ENCODE measurements at places on chromosomes 5 and 9. TPM values are rescaled to one million over a fixed set of nuclear protein-coding genes. Genes with fewer than 3 reads are reported as not detected.
A peak's percentile ranks its signal among the peaks of the same experiment; 100 is the strongest.

Gene ARHGEF39
- total RNA-seq: 21.6 TPM

Gene TTLL11
- total RNA-seq: 1.9 TPM

Gene SH3RF2
- total RNA-seq: 0.66 TPM

Gene MAST4
- total RNA-seq: 3.7 TPM

Gene ZDHHC11B
- 0.86 TPM for total RNA-seq

Gene BSPRY
- total RNA-seq: 5.1 TPM

Gene OTULIN
- 35.8 TPM for total RNA-seq

Gene RPL35
- total RNA-seq: 1,901 TPM

DNA sequence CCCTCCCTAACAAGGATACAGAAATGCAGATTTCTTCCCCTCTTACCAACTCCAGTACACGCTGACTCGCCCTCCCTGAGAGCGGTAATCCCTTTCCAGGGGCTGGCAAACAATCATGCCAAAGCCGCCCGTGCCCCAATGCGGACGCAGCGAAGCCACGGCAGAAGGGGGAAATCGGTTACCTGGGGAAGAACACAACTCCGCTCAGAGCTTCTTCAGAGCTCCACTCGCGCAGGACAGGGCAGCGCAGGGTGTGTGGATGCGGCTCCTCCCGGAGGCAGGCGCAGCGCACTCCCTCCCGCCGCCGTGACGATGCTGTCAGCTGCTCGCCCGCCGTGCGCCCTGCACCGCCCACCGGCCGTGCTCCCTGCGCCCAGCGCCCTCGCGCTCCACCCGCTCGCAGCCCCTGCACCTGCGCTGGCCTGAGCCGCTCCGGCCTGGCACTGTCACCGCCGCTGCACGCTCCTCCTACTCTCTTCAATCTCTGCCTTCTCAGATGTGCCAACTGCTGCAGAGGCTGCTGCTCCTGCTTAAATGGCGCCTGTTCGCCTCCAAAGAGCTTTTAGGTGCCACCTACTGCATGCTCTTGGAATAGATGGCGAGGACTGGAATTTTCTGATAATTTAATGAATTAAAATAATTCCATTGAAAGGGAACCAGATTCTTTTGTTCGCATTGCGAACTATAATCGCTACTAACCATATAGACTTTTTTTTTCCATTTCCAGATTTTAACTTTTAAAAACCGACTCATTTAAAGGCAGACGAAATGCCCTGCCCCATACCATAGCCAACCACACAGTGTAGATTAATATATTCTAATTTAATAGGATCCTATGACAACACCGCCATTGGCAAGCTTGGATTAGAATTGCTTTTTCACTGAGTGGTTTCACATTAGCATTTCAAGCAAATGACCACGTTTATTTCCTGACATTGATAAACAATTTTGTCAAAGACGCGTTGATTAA lies at the start of gene DIRAS2:
Gene DIRAS2, minus strand, starts transcription at position 255 of the 970 bp plus-strand sequence. CDS start 28,997 bp downstream, outside the sequence.
- peaks cover 3% of the 10 kb centered on the region for H3K27me3 ChIP-seq
- H3K4me1 ChIP-seq: no peaks in the 10 kb centered on the region
- peak within 1 kb of the TSS; percentile 89 for H3K4me3 ChIP-seq

GRCh38 chr5:124922255-124922975 lies 176.0 kb upstream of the ZNF608 start:
- no peak for DNase-seq
- peaks cover 10% of the 10 kb centered on the region for H3K4me1 ChIP-seq
- H3K4me3 ChIP-seq: no peak overlapping the region
- peaks cover 2% of the 10 kb centered on the region for H3K36me3 ChIP-seq

GRCh38 chr9:72363236-72363635 lies 1.8 kb downstream of the ZFAND5 start:
- peak overlapping the region; percentile 95 for H3K4me3 ChIP-seq
- no peaks in the 10 kb centered on the region for H3K4me1 ChIP-seq
- no peak for DNase-seq
- H3K27ac ChIP-seq: no peak overlapping the region
- no peaks in the 10 kb centered on the region for H3K27me3 ChIP-seq

DNA sequence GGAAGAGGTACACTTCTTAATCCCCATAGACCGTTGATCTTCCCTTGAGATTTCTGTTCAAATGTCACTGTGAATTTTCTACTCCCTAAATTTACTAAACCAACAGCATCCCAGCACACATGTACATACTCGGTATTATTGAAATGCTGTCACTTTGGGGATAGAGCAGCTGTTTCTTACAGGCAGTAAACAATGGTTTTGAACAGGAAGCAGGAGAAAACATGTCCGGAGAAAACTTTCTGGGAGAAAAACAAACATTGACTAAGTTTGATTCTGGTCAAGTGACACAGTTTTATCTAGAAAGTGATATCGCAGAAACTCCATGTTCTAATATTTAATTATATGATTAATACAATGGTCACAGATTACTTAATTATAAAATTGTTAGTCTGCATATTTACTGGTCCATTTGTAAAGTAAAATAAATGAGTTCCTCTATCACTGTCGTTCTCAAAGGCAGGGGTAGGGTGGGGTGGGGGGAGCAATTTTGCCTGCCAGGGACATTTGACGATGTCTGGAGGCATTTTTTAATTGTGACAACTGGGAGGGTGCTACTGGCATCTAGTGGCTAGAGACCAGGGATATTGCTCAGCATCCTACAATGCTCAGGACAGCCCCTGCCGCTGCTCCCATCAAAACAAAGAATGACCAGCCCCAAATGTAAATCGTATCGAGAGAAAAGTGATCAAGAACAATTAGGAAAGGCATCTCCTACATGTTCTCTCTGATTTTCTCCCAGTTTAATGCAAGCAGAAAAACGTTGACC lies 12.2 kb downstream of the TAS2R1 start:
- no peaks in the 10 kb centered on the region for H3K4me1 ChIP-seq
- no peak for DNase-seq
- H3K36me3 ChIP-seq: no peaks in the 10 kb centered on the region
- no peak overlapping the region for H3K4me3 ChIP-seq

GRCh38 chr9:36940500-36940853 lies 93.6 kb downstream of the PAX5 start:
- H3K4me1 ChIP-seq: peaks cover 3% of the 10 kb centered on the region
- H3K4me3 ChIP-seq: no peak overlapping the region
- no peak for DNase-seq
- H3K27ac ChIP-seq: no peak overlapping the region

GRCh38 chr5:1321576-1321975 lies 23.3 kb downstream of the CLPTM1L start:
- no peaks in the 10 kb centered on the region for H3K4me1 ChIP-seq
- DNase-seq: peak; percentile 20
- no peak overlapping the region for H3K27ac ChIP-seq
- no peaks in the 10 kb centered on the region for H3K27me3 ChIP-seq
- H3K4me3 ChIP-seq: no peak overlapping the region

- no peaks in the 10 kb centered on the region for H3K36me3 ChIP-seq
- H3K4me3 ChIP-seq: no peak overlapping the region
- peak; percentile 84 for DNase-seq
- no peak overlapping the region for H3K27ac ChIP-seq
Observed at GRCh38 chr9:7234144-7234543, 476.4 kb downstream of the KDM4C start.

DNA sequence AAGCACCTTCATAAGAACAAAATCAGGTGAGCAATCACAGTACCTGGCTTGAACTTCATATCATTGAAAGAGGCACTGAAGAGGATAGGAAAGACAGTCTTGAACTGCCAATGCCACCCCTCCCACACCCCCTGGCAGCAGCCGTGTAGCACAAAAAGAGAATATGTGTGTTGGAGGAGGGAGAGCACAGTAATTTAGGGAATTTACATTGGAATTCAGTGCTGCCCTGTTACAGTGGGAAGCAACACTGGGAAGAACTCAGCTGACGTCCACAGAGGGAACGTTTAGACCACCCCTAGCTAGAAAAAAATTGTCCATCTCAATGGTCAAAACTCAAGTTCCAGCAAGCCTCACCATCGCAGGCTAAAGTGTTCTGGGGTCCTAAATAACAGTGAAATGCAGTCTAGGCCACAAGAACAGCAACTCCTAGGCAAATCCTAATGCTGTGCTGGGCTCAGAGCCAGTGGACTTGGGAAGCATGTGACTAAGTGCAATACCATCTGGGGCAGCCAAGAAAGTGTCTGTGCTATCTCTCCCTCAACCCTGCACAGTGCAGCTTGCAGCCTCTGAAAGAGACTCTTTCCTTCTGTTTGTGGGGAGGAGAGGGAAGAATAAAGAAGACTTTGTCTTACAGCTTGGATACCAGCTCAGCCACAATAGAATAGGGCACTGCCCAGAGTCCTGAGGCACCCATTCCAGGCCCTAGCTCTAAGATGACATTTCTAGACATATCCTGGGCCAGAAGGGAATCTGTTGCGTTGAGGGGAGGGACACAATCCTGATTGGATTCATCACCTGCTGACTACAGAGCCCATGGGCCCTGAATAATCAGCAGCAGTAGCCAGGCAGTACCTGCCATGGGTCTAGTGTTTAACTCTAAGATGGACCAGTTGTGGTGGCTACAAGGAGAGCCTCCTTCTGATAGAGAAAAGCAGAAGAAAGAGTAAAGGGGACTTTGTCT lies 62.1 kb upstream of the VLDLR start:
- peaks cover 6% of the 10 kb centered on the region for H3K36me3 ChIP-seq
- H3K4me3 ChIP-seq: no peak overlapping the region
- no peaks in the 10 kb centered on the region for H3K27me3 ChIP-seq
- no peak for DNase-seq
- peaks cover 2% of the 10 kb centered on the region for H3K4me1 ChIP-seq

GRCh38 chr9:13865869-13866268 lies 448.1 kb downstream of the NFIB start:
- no peak overlapping the region for H3K27ac ChIP-seq
- H3K4me3 ChIP-seq: no peak overlapping the region
- H3K4me1 ChIP-seq: peaks cover 4% of the 10 kb centered on the region
- DNase-seq: no peak

- no peaks in the 10 kb centered on the region for H3K27me3 ChIP-seq
- no peaks in the 10 kb centered on the region for H3K4me1 ChIP-seq
- DNase-seq: no peak
- H3K4me3 ChIP-seq: no peak overlapping the region
- no peaks in the 10 kb centered on the region for H3K36me3 ChIP-seq
- H3K27ac ChIP-seq: no peak overlapping the region
Observed at GRCh38 chr5:9617221-9617620, 12.9 kb downstream of the TAS2R1 start.

GRCh38 chr5:13664377-13664776 lies 280.1 kb downstream of the DNAH5 start:
- H3K27ac ChIP-seq: no peak overlapping the region
- no peaks in the 10 kb centered on the region for H3K4me1 ChIP-seq
- no peak overlapping the region for H3K4me3 ChIP-seq
- H3K27me3 ChIP-seq: no peaks in the 10 kb centered on the region

GRCh38 chr5:33929925-33930690 lies 6.1 kb upstream of the RXFP3 start:
- H3K27ac ChIP-seq: no peak overlapping the region
- no peak overlapping the region for H3K4me3 ChIP-seq
- H3K36me3 ChIP-seq: no peaks in the 10 kb centered on the region
- H3K4me1 ChIP-seq: peaks cover 7% of the 10 kb centered on the region
- H3K27me3 ChIP-seq: no peaks in the 10 kb centered on the region

- H3K27ac ChIP-seq: no peak overlapping the region
- no peaks in the 10 kb centered on the region for H3K36me3 ChIP-seq
- DNase-seq: no peak
- H3K27me3 ChIP-seq: no peaks in the 10 kb centered on the region
Observed at GRCh38 chr9:99515093-99515492, 293.0 kb downstream of the SEC61B start.

DNA sequence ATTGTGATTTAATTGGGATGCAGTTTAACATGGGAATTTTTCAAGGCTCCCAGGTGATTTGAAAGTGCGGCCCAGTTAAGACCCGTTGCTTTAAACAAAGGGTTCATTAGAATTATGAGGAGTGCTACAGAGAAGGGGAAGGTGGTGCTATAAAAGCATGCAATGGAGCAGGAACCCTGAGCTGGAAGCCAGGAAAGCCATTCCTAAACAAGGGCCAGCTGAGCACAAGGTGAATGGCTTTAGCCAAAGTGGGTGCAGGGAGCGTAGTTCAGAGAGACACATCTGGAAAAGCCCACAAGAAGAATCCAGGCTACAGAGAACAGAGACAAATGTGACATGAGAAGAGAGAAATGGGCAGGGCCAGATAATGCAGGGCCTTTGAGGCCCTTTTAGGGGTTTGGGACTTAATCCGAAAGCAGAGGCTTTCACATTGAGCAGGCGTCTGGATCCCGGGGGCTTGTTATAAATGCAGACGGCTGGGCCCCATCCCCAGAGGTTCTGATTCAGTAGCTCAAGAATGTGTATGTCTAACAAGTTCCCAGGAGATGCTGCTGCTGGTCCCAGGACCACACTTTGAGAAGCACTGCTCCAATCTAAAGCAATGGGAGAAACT lies 138.1 kb upstream of the WWC1 start:
- H3K27me3 ChIP-seq: no peaks in the 10 kb centered on the region
- H3K4me1 ChIP-seq: 0 out of 2 replicates have a peak, but pooled peaks cover 4% of the 10 kb centered on the region
- H3K36me3 ChIP-seq: no peaks in the 10 kb centered on the region
- no peak for DNase-seq
- H3K4me3 ChIP-seq: no peak overlapping the region

- no peaks in the 10 kb centered on the region for H3K27me3 ChIP-seq
- H3K4me3 ChIP-seq: no peak overlapping the region
- H3K36me3 ChIP-seq: no peaks in the 10 kb centered on the region
- H3K27ac ChIP-seq: no peak overlapping the region
Observed at GRCh38 chr5:16406023-16406422, 59.6 kb downstream of the ZNF622 start.

GRCh38 chr5:83265318-83265717 lies 188.0 kb downstream of the XRCC4 start:
- H3K36me3 ChIP-seq: no peaks in the 10 kb centered on the region
- no peak overlapping the region for H3K4me3 ChIP-seq
- no peak for DNase-seq
- H3K4me1 ChIP-seq: no peaks in the 10 kb centered on the region
- H3K27me3 ChIP-seq: no peaks in the 10 kb centered on the region

GRCh38 chr5:14213813-14214585 lies 70.9 kb downstream of the TRIO start:
- no peak overlapping the region for H3K27ac ChIP-seq
- H3K4me3 ChIP-seq: no peak overlapping the region
- DNase-seq: no peak
- no peaks in the 10 kb centered on the region for H3K36me3 ChIP-seq
- H3K27me3 ChIP-seq: no peaks in the 10 kb centered on the region

DNA sequence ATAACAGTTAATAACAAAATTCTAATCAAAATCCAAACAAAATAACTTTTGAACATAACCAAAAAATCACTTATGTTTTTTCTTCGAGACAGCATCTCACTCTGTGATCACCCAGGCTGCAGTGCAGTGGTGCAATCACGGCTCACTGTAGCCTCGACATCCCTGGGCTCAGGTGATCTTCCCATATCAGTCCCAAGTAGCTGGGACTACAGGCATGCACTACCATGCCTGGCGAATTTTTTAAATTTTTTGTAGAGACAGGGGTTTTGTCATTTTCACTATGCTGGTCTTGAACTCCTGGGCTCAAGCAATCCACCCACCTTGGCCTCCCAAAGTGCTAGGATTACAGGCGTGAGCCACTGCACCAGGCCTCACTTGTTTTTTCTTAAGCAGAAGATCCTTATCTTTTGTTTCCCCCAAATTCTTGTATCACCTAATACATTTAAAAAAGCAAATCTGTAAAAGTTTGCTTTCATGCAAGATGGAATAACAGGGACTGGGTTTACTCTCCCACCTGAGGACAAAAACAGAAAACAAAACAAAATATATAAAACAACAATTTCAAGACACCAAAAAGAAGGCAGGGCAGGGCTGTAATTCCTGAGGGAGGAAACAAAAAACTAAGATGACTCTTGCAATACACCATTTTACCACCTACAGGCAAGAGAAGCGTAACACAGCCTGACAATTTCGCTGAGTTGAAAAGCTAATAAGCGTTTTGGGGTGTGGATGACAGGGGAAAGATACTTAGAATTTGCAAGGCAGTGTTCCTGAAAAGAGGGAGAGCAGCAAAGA lies 71.4 kb downstream of the RAPGEF6 start:
- DNase-seq: no peak
- H3K27ac ChIP-seq: no peak overlapping the region
- H3K36me3 ChIP-seq: peaks cover 5% of the 10 kb centered on the region
- peaks cover 3% of the 10 kb centered on the region for H3K4me1 ChIP-seq
- no peaks in the 10 kb centered on the region for H3K27me3 ChIP-seq
- H3K4me3 ChIP-seq: no peak overlapping the region
